Fibroblast of skin of scalp (primary cell): ENCODE measurements at places on chromosomes 4 and X.

GRCh38 chr4:162705130-162705803, 461.4 kb downstream of the NAF1 start:
- DNase-seq: no peak

DNA sequence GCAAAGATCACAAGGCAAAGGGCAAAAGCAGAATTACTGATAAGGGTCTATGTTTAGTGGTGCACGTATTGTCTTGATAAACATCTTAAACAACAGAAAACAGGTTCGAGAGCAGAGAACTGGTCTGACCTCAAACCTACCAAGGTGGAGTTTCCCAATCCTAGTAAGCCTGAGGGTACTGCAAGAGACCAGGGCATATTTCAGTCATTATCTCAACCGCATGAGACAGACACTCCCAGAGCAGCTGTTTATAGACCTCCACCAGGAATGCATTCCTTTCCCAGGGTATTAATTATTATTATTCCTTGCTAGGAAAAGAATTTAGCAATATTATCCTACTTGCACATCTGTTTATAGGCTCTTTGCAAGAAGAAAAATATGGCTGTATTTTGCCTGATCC, 51.5 kb downstream of the NPNT start:
- DNase-seq: peak; percentile 32

DNA sequence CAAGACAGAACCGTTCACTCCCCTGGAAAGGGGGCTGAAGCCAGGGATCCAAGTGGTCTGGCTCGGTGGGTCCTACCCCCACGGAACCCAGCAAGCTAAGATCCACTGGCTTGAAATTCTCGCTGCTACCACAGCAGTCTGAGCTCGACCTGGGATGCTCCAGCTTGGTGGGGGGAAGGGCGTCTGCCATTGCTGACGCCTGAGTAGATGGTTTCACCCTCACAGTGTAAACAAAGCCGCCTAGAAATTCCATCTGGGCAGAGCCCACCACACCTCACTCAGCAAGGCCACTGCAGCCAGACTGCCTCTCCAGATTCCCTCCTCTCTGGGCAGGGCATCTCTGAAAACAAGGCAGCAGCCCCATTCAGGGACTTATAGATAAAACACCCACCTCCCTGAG, 13.4 kb upstream of the PBDC1 start:
- no peak for DNase-seq

- peak; percentile 22 for DNase-seq
Observed at GRCh38 chr4:101954351-101954750, 163.8 kb downstream of the BANK1 start.

DNA sequence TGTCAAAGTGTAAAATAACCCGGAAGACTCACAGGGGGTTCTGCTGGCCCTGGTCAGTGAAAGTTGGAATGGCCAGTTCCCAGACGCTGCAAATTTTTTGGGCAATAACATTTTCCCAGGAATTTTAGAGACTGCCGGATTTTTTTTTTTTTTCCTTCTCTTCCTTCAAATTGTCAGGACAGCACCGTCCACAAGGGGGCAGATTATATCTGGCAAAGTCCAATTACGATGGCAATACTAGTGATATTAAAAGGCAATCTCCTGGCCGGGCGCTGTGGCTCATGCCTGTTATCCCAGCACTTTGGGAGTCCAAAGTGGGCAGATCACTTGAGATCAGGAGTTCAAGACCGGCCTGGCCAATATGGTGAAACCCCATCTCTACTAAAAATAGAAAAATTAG, 20.5 kb downstream of the SLC25A5 start:
- peak; percentile 62 for DNase-seq

- DNase-seq: no peak
Observed at GRCh38 chrX:150870487-150871340, 27.8 kb downstream of the CD99L2 start.

- no peak for DNase-seq
Observed at GRCh38 chrX:123272630-123273029, 88.6 kb downstream of the GRIA3 start.

GRCh38 chrX:27966492-27966891, 14.8 kb downstream of the DCAF8L1 start:
- DNase-seq: no peak

GRCh38 chr4:139802931-139803330, 137.3 kb downstream of the MGST2 start:
- no peak for DNase-seq

DNA sequence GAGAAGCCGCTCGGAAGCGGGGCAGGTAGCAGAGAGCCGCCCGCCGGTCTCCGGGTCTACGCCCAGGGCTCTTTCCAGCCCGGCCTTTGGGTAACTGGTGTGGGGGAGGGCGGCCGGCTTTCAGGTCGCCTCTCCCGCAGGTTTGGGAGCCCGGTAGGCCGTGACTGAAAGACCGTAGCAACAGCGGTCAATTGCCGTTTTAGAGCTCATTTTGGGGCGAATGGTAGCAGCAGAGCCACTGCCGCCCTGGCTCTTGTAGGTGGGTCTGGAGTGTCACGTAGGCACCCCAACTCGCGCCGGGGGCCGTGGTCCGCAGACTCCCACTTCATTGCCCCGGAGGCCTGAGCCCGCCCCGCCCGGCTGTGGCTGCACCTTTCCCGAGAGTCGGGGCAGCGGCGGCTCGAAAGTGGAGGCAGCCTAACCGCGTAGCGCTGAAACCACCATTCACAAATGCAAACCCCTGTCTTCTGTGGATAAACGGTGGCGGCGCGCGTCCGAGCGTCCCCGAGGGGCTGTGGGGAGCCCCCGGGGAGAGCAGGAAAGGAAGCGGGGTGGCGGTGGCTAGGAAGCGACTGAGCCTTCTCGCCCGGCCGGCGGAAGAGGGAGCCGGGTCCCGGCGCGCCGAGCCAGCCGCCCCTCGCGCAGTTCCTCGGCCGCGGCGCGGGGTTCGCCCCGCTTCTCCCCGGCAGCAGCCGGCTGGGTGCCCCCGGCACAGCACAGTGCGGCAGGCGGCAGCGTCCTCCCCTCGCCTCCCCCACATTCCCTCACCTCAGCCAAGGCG, 2185.1 kb upstream of the TENM3 start:
- DNase-seq: peak; percentile 3

DNA sequence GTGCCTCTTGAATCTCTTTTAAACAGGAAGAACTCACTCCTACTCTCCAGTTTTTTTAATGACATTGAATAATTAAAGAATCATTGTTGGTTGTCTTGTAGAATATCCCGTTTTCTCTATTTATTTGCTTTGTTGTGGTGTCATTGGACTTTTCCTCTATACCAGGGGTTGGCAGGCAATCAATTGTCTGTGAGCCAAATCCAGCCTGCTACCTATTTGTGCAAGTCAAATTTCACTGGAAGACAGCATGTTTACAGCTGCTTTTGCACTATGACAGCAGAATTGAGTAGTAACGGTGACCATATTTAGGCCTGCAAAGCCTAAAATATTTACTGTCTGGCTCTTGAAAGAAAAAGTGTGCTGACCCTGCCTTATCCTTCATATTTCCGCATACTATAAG, 34.8 kb downstream of the POLA1 start:
- DNase-seq: no peak

GRCh38 chr4:89109841-89110540, 1.3 kb upstream of the TIGD2 start:
- peak; percentile 3 for DNase-seq
